ENCODE measurements at places on chromosomes 2 and 18.

GRCh38 chr2:98508709-98509066 lies 64.0 kb downstream of the INPP4A start:
- DNase-seq = peak; percentile 80

GRCh38 chr2:159157361-159158209 lies 128.9 kb downstream of the WDSUB1 start:
- DNase-seq = no peak

- DNase-seq = peak; percentile 31
Measured at GRCh38 chr2:225008935-225009334, 33.3 kb downstream of the DOCK10 start.

- DNase-seq = no peak
Measured at GRCh38 chr2:177207101-177207500, 5.5 kb upstream of the HNRNPA3 start.

DNA sequence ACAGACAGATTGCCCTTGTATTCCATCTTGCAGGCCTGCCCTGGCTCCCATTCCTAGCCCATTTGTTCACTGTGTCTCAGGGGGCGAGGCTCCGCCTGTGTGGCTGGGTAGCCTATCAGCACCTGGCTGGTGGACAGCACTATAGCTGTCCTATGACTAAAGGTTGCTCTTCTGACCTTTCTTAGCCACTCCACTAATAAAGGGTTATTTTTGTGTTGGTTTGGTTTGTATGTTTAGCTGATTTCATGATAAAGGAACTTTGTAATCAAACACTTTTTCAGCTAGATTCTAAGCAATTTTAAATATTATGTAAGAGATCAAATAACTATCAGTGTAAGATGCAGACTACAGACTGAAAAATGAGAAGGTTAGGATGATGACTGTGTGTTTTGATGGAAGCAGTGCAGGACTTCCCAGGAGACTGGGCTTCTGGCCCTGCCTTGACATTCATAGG lies 72.2 kb downstream of the CRIM1 start:
- DNase-seq = no peak

GRCh38 chr18:41721103-41721790 lies 233.8 kb upstream of the PIK3C3 start:
- DNase-seq = no peak

DNA sequence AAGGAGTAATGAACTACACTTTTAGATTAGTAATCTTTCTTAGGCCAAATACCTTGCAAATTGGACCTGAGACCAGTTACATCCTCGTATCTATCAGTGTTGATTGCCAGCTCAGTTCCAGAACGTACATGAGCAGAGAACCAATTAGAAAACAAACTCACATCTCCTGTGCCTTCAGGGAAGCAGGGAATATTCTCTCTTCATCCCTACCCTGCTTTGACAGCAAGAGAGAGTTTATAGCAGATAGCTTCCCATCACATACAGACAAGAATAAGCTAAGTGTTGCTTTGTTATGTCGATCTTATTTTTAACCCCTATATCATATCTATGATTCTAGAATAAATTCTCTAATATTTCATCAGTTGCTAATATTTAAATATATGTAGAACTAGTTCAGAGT lies 181.8 kb downstream of the DSC3 start:
- no peak for DNase-seq

DNA sequence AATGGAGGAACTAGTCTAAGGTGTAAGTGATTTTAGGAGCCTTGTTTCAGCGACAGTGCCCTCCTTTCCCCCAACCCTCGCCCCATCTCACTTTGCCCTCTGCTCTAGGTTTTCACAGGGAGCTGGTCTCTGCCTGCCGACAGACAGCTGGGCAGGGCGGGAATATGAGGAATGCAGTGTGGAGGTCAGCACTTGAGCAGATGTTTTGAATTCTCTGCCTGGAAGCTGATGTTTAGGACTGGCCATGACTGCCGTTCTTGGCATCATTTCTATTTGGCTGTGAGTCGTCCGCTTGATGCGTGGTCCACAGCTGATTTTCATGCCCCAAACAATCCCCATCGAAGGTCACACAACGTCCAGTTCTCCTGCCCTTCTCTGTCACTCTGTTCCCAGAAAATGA lies 55.1 kb upstream of the SIX3 start:
- no peak for DNase-seq

All from stimulated activated CD4-positive, alpha-beta T cell treated with anti-CD3 and anti-CD28 coated beads, Interleukin-4, amount 100 ng/mL, for 24 hours (primary cell).